ENCODE measurements at places on chromosomes 6 and 20. TPM values are rescaled to one million over a fixed set of nuclear protein-coding genes. Genes with fewer than 3 reads are reported as not detected.

Gene NSFL1C
- 30.2 TPM for total RNA-seq

Gene TCF21
- not detected for total RNA-seq

Gene WFDC10B
- total RNA-seq: 0.32 TPM

Gene LST1
- not detected for total RNA-seq

Gene PRKN
- 6.3 TPM for total RNA-seq

Gene EEF1A2
- 0.24 TPM for total RNA-seq

Gene CYP39A1
- total RNA-seq: 4.5 TPM

Gene RBM24
- 1.7 TPM for total RNA-seq

Gene BANF2
- total RNA-seq: not detected

Gene TTBK1
- total RNA-seq: not detected

Gene RHAG
- total RNA-seq: not detected
